ENCODE measurements at places on chromosomes 16 and 17.

DNA sequence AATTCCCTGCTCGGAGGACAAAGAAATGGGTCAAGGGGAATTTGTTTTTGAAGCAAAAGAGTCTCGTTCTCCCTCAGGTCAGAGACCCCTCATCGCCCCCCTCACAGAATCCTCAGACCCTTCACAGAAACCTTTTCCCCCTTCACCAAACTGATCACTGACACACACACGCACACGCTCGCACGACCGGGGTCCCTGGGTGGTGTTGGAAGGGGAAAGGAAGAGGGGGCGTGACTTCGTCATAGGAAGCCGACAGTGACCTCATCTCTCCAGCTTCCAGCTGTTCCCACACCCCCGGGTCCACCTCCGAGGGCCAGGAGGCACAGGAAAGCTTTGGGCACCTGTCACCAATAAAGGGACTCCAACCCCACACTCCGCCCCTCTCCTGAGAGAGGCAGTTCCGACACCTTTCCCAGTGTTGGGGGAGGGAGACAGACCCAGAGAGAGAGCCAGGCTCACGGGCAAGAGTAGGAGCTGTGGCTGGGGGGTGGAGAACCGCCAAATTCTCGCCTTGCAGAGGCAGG, 1.2 kb downstream of the ASGR1 start:
- DNase-seq = no peak

DNA sequence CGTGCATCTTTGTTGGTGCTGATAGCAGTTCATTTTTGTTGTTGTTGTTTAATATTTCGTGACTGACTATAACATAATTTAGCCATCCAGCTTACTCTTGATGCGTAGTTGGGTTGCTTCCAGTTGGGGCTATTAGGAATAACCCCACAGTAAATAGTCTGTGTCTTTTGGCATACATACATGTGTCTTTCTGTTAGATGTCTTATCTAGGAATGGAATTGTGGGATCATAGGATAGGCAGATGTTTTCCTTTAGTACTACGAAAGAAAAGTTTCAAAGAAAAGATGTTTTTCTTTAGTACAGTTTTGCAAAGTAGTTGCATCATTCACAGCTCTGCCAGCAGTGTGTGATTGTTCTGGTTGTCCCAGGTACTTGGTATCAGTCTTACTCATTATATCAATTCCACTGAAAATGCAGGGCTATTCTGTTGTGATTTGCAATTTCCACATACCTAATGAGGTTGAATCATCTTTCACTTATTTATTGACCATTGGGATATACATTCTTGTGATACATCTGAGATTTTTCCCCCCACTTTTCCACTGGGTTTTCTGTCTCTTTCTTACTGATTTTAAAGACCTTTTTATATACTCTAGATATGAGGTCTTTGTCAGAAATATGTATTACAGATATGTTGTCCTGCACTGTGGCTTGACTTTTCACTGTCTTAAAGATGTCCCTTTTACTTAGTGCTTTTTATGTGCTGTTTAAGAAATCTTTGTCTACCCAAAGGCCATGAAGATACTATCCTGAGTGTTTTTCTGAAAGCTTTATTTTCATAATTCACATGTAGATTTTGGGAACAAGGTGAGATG, 173.3 kb downstream of the MRTFB start:
- DNase-seq = no peak

DNA sequence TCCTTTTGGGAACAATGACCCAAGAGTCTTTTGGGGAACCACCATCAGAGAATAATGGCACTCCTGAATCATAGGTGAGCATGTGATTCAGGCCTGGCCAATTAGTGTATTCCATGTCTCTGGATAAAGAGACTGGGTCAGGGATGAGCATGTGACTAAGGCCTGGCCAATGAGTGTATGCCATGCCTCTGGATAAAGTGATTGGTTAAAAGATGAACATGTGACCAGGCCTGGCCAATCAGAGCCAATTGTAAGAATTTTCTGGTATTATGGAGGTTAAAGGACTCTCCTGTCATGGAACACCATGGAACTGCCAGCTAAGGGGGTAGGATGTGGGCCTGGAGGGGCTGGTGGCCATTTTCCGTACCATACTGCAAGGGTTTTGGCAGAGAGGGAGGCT, 194.3 kb downstream of the C16orf78 start:
- DNase-seq = no peak

- no peak for DNase-seq
Observed at GRCh38 chr17:16512011-16512410, 20.0 kb upstream of the LRRC75A start.

GRCh38 chr17:64336760-64337413, 53.8 kb downstream of the PECAM1 start:
- DNase-seq = no peak

All from T-helper 2 cell treated with Interferon-gamma antibody and Interleukin-4, amounts not matched to agents 5 μg/mL and 100 μg/mL, for 36 hours (primary cell).